ENCODE measurements at places on chromosomes 7 and 10. TPM values are rescaled to one million over a fixed set of nuclear protein-coding genes. Genes with fewer than 3 reads are reported as not detected.

Gene MEOX2
- total RNA-seq: not detected

Gene FKBP6
- total RNA-seq: not detected

- peak; percentile 54 for DNase-seq
Measured at GRCh38 chr7:34087892-34088891, 182.9 kb downstream of the BMPER start.

DNA sequence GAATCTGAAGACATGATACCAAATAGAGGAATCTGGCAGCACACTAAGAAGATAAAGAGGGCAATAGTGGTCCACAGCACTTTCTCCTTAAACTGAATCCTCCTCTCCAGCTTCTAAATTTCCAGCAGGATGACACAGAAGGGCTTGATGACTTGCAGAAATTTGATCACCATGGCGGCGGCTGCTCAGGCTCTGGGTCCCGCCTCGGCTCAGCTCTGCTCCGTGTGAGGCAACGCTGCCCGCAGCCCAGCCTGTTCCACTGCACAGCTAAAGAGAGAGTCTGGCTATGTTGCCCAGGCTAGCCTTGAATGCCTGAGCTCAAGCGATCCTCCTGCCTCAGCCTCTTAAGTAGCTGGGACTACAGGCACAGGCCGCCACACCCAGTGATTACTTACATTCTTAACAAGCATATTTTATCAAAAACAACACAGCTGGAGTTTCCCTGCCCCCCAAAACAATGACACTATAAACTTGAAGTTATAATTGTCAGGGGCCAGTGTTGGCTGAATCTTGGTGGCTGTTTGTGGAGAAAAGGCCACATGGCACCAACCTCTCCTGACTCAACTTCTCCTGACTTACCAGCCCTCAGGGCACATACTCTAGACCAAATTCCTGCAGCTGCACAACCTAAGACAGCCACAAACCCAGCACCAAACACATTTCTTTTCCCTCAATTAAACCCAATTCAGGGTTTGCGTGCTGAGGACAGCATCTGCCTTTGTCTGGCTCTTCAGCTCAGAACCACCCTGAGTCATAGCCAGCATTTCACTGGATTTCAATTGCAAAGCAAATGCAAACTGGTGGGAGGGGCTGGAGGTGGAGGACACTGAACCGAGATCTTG, 11.6 kb upstream of the TNPO3 start:
- DNase-seq: peak; percentile 67

Measured in HT1080 (cell line).